Mesothelial cell of epicardium (in vitro differentiated cells): ENCODE measurements at places on chromosomes 3 and 15. TPM values are rescaled to one million over a fixed set of nuclear protein-coding genes. Genes with fewer than 3 reads are reported as not detected.

TMEM212 gene
- total RNA-seq: not detected in 3 replicates

MYL3 gene
- total RNA-seq: 5.2 to 6.8 TPM (median 5.3 TPM) in 3 replicates

SH3BP5 gene
- 78.7 to 88.6 TPM (median 80.5 TPM) in 3 replicates for total RNA-seq

GPR62 gene
- total RNA-seq: 0.22 to 0.36 TPM (median 0.33 TPM) in 3 replicates

DNA sequence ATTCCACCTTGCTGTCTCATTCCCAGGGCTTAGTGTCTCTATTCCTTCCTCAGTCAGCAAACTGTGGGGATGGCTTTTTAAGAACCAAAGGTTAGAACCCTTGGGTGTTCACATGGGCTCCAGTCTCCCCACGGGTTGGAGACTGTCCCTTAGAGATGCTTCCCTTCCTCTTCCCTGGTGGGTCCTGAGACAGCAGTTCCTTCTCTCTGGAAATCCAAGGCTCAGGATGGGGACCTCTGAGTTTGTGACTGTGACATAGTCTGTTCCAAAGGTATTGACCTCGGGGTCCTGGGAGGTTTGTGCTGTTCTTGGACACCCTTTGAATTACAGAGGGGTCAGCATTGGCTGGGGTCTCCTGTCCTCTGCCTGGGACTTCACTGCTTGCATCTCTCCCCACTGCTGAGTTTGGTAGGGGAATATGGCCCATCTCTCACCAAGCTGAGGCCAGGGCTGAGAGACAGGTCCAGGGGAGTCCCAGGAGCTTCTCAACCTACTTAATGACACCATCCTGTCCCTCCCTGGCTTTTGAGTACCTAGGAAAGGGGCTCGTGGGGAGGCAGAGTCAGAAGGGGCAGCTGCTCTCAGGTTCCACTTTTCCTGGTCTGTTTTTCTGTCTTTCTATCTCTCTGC is 1.5 kb downstream of the GRM2 start:
- DNase-seq: no peak
- H3K27ac ChIP-seq: no peak overlapping the region
- H3K27me3 ChIP-seq: peaks cover 31% of the 10 kb centered on the region
- peaks cover 7% of the 10 kb centered on the region for H3K4me1 ChIP-seq
- H3K4me3 ChIP-seq: peak overlapping the region; percentile 70

DNA sequence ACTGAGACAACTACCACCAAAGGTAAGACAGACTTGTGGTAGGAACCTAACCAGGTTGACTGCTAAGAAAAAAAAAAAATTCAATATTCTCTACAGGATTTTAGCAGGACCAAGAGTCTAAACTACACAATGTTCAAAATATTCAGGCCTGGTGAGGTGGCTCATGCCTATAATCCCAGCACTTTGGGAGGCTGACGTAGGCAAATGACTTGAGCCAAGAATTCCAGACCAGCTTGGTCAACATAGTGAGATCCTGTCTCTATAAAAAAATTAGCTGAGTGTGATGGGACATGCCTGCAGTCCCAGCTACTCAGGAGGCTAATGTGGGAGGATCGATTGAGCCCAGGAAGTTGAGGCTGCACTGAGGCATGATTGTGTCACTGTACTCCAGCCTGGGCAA is 341.6 kb upstream of the WNT5A start:
- peaks cover 9% of the 10 kb centered on the region for H3K4me1 ChIP-seq
- no peaks in the 10 kb centered on the region for H3K27me3 ChIP-seq
- H3K27ac ChIP-seq: no peak overlapping the region
- DNase-seq: no peak
- peaks cover 12% of the 10 kb centered on the region for H3K36me3 ChIP-seq

- DNase-seq: no peak
- no peak overlapping the region for H3K27ac ChIP-seq
- H3K36me3 ChIP-seq: no peaks in the 10 kb centered on the region
- H3K27me3 ChIP-seq: no peaks in the 10 kb centered on the region
- peaks cover 3% of the 10 kb centered on the region for H3K4me1 ChIP-seq
Measured at GRCh38 chr3:126313580-126314304, 43.5 kb downstream of the KLF15 start.

GRCh38 chr3:152738656-152739055 is 96.3 kb upstream of the P2RY1 start:
- no peak for DNase-seq
- H3K4me3 ChIP-seq: no peak overlapping the region
- H3K36me3 ChIP-seq: no peaks in the 10 kb centered on the region
- H3K4me1 ChIP-seq: peaks cover 2% of the 10 kb centered on the region
- no peaks in the 10 kb centered on the region for H3K27me3 ChIP-seq

- H3K36me3 ChIP-seq: no peaks in the 10 kb centered on the region
- no peak overlapping the region for H3K27ac ChIP-seq
- H3K4me3 ChIP-seq: no peak overlapping the region
Measured at GRCh38 chr3:61957259-61957658, 395.9 kb downstream of the PTPRG start.

DNA sequence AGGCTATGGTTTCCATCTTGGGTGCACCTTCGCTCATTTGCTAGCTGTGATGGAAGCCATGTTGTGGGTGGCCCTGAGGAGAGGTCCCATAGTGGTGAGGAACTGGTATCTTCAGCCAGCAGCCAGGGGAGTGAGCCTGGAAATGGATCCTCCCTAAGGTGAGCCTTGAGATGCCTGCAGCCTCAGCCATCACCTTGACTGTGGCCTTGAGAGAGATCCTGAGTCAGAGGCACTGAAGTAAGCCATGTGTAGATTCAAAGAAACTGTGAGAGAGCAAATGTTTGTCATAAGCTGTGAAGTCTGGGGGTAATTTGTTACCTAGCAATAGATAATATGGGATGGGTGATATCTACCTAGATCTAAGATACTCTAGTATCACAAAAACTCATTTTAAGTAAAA is 105.3 kb downstream of the SNRK start:
- H3K36me3 ChIP-seq: no peaks in the 10 kb centered on the region
- H3K4me3 ChIP-seq: no peak overlapping the region
- H3K27me3 ChIP-seq: no peaks in the 10 kb centered on the region
- no peak overlapping the region for H3K27ac ChIP-seq
- H3K4me1 ChIP-seq: no peaks in the 10 kb centered on the region
- no peak for DNase-seq

GRCh38 chr15:92693691-92694331 is 38.2 kb upstream of the FAM174B start:
- H3K4me3 ChIP-seq: no peak overlapping the region
- H3K4me1 ChIP-seq: peaks cover 6% of the 10 kb centered on the region
- H3K27me3 ChIP-seq: no peaks in the 10 kb centered on the region
- H3K36me3 ChIP-seq: peaks cover 12% of the 10 kb centered on the region
- DNase-seq: no peak
- H3K27ac ChIP-seq: no peak overlapping the region

DNA sequence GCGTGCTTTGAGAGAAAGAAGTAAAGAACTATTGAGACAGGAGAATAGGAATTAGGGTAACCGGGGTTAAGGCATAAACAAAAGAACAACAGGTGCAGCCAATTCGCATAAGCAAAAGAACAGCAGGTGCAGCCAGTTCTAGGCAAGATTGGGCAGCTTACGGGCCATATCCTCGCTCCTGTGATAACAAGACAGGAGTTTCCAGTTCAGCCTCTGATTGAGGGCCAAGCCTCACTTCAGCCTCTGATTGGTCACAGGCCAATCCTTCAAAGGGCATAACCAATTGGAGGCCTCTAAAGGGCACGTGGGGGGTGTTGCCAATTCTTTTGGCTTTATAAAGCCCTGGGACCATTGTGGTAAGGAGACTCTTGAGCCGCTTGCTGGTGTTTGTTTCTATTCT is 143.5 kb downstream of the GADL1 start:
- no peak for DNase-seq
- H3K36me3 ChIP-seq: no peaks in the 10 kb centered on the region
- no peaks in the 10 kb centered on the region for H3K27me3 ChIP-seq
- H3K4me3 ChIP-seq: no peak overlapping the region
- H3K27ac ChIP-seq: no peak overlapping the region
- peaks cover 34% of the 10 kb centered on the region for H3K4me1 ChIP-seq

DNA sequence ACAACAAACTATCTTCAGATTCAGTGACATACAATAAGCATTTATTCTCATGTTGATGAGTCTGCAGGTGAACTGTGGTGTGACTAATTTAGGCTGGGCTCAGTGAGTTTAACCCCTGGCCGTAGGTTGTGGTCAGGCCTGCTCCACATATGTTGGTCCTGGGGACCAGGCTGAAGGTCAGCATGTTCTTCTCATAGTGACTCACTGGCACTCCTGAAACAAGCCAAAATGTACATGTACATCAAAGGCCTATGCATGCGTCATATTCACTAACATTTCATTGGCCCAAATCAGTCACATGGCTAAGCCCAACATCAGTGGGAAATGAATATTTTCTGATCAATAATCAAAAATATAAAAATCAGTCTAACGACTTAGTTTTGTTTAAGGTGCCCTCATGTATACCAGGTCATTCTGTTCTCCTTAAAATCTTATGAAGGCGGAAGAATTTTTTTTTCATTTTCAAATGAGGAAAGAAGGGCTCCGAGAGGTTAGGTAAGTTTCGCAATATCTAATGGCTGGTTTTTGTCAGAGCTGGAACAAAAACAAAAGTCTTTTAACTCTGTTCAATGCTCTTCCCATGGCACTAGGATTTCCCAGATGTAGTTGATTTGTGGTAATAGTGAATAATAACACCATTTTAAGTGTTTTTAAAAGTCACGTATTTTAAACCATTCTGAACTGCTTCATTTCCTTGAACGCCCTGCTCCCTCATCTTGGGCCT is 148.5 kb downstream of the MFSD1 start:
- no peak for DNase-seq
- no peaks in the 10 kb centered on the region for H3K36me3 ChIP-seq
- no peaks in the 10 kb centered on the region for H3K4me1 ChIP-seq
- peaks cover 3% of the 10 kb centered on the region for H3K27me3 ChIP-seq
- no peak overlapping the region for H3K4me3 ChIP-seq

DNA sequence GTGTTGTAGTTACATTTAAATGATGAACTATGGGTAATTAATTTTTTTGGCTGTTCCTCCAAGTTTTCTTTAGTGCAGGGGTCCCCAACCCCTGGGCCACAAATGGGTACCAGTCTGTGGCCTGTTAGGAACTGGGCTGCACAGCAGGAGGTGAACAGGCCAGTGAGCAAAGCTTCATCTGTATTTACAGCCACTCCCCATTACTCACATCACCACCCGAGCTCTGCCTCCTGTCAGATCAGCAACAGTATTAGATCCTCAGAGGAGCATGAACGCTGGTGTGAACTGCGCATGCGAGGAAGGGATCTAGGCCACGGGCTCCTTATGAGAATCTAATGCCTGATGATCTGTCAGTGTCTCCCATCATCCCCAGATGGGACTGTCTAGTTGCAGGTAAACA is 75.9 kb upstream of the RPL35A start:
- H3K36me3 ChIP-seq: peaks cover 53% of the 10 kb centered on the region
- DNase-seq: no peak
- no peaks in the 10 kb centered on the region for H3K4me1 ChIP-seq
- H3K4me3 ChIP-seq: no peak overlapping the region
- no peak overlapping the region for H3K27ac ChIP-seq

DNA sequence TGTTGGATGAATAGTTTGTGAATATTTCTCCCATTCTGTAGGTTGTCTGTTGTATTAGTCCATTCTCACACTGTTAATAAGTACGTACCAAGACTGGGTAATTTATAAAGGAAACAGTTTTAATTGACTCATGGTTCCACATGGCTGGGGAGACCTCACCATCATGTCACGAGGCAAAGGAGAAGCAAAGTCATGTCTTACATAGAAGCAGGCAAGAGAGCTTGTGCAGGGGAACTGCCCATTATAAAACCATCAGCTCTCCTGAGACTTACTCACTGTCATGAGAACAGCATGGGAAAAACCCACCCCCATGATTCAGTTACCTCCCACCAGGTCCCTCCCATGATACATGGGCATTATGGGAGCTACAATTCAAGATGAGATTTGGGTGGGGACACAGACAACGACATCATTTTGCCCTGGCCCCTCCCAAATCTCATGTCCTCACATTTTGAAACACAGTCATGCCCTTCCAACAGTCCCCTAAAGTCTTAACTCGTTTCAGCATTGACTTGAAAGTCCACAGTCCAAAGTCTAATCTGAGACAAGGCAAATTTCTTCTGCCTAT is 133.2 kb downstream of the LMLN start:
- no peak overlapping the region for H3K27ac ChIP-seq
- H3K27me3 ChIP-seq: peaks cover 76% of the 10 kb centered on the region
- no peaks in the 10 kb centered on the region for H3K4me1 ChIP-seq
- no peak overlapping the region for H3K4me3 ChIP-seq
- H3K36me3 ChIP-seq: no peaks in the 10 kb centered on the region

GRCh38 chr15:65631503-65631902 is 9.8 kb downstream of the SLC24A1 start:
- H3K4me1 ChIP-seq: no peaks in the 10 kb centered on the region
- no peak overlapping the region for H3K4me3 ChIP-seq
- H3K27me3 ChIP-seq: peaks cover 5% of the 10 kb centered on the region
- no peak overlapping the region for H3K27ac ChIP-seq
- DNase-seq: no peak

DNA sequence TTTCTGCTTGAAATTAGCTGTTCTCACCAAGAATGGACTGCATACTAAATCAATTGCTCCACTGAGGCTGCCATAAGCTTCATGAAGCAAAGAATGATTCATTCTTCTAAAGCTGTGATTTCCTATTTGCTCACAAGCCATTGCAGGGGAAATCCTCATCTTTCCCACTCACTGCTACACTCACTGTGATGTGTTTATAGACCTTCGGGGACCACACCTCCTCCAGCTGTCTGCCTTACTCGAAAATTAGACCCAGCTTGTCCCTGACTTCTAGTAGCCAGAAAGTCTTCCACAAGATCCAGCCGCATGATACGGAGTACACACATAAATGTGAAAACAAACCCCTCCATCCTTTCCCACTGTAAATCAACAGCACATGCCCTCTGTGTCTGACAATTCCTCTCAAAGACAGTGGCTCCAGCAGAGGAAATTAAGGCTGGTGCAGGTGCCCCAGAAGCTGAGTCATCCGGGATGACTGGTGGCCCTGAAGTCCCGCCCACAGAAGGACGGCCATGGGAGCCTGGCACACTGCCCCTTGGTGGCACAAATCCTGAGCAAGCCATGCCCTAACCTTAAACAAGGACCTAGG is 172.0 kb downstream of the STT3B start:
- H3K27me3 ChIP-seq: no peaks in the 10 kb centered on the region
- H3K4me3 ChIP-seq: no peak overlapping the region
- DNase-seq: no peak
- peaks cover 4% of the 10 kb centered on the region for H3K36me3 ChIP-seq

DNA sequence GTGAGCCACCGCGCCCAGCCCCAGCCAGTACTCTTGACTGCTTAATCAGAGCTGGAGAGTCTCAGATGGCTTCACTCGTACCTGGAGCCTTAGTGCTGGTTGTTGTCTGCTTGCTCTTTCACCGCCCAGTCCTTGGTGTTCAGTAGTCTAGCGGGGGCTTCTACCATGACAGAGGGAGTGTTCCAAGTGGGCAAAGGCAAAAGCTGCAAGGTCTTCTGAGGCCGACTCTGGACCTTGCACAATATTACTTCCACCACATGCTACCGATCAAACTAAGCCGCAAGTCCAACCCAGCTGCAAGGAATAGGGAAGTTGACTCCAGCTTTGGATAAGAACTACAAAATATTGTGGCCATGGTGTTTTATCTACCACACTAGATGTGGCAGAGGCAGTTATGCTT is 6.6 kb downstream of the PARL start:
- no peak overlapping the region for H3K27ac ChIP-seq
- H3K4me1 ChIP-seq: peaks cover 7% of the 10 kb centered on the region
- peaks cover 13% of the 10 kb centered on the region for H3K36me3 ChIP-seq
- DNase-seq: no peak
- H3K4me3 ChIP-seq: no peak overlapping the region
